Activated T-cell treated with anti-CD3 and anti-CD28 coated beads, Interleukin-2, amount 50 U/mL, for 24 hours (primary cell): ENCODE measurements at places on chromosomes 7 and 10.
A peak's percentile ranks its signal among the peaks of the same experiment; 100 is the strongest.

DNA sequence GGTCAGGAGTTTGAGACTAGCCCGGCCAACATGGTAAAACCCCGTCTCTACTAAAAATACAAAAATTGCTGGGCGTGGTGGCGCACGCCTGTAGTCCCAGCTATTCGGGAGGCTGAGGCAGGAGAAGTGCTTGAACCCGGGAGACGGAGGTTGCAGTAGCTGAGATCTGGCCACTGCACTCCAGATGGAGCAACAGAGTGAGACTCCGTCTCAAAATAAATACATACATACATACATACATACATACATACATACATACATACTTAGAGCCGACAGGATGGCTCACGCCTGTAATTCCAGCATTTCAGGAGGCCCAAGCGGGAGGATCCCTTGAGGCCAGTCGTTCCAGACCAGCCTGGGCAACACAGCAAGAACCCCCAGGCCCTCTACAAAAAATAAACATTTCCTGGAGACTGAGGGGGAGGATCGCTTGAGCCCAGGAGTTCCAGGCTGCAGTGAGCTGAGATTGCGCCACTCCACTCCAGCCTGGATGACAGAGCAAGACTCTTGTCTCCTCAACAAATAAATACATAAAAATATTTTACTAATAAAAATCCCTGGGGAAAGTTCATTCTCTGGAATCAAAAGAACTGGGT is 90.9 kb upstream of the TNRC18 start:
- no peak for DNase-seq

DNA sequence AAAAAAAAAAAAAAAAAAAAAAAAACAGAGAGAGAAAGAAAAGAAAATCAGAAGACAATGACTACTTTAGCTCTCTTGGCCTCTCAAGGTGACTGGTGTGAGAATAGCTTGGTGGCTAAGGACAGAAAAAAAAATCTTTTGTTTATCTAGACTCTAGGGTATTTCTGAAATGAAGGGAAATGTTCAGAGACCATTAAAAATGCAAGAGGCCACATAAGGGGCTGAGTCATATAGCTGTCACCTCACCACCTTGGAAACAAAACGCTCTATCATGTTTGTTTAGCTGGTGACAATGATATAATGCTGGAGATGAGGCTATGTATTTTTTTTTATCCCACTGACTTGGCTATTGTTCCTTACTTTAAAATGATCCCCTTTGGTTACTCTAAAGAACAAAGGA is 287.0 kb upstream of the CDC14C start:
- no peak for DNase-seq

DNA sequence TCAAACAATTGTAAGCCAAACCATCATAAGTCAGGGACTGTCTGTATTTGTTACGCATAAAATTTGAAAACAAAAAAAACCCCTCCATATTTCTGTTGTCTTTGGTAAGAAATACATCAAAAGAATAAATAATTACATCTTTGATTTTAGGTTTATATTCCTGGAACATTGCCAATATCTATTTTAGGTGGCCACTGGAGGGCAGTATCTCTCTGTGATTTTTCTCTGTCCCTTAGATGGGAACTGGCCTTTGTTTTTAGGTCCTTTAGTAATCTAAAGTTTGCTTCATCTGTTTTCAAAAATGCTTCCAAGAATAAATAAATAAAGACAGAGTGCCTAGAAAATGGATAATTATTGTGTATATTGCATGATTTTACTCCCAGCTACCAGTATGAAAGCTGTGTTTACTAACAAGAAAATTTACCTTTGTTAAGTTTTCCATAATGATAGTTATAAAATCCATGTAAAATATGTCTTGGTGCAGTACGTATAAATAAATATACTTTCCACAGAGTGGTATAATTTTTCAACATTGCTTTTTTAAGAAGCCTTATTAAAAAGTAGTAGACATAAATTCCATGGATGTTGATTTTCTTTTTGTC is 64.2 kb downstream of the PHYHIPL start:
- no peak for DNase-seq

- no peak for DNase-seq
Observed at GRCh38 chr7:40586197-40586596, 451.4 kb downstream of the SUGCT start.

GRCh38 chr10:32077896-32078485 is 21.8 kb upstream of the KIF5B start:
- DNase-seq: no peak

- DNase-seq: no peak
Observed at GRCh38 chr10:6924166-6924565, 344.1 kb upstream of the PRKCQ start.

- DNase-seq: no peak
Observed at GRCh38 chr10:47137311-47137851, 162.6 kb upstream of the GDF10 start.

DNA sequence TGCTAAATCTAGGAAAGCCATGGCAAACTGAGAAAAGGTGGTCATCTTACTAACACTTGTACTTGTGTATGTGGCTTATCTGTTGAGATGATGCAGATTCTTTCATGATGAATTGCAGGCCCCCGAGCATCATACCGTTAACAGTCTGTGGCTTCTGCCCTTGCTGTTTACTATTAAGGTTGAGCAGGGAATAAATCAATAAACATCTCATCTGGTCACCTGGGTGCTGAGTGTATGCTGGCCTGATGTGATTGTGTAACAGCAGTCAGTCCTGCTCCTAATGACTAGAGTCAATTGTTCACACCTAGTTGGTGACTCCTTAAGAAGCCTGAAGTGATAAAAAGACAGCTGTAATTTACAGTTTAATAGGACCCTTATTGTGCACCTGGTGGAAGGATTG is 8.3 kb upstream of the GNAT3 start:
- DNase-seq: no peak

- no peak for DNase-seq
Observed at GRCh38 chr7:93476491-93477344, 97.8 kb downstream of the CALCR start.

GRCh38 chr7:36742911-36743775 is 18.8 kb upstream of the AOAH start:
- no peak for DNase-seq

DNA sequence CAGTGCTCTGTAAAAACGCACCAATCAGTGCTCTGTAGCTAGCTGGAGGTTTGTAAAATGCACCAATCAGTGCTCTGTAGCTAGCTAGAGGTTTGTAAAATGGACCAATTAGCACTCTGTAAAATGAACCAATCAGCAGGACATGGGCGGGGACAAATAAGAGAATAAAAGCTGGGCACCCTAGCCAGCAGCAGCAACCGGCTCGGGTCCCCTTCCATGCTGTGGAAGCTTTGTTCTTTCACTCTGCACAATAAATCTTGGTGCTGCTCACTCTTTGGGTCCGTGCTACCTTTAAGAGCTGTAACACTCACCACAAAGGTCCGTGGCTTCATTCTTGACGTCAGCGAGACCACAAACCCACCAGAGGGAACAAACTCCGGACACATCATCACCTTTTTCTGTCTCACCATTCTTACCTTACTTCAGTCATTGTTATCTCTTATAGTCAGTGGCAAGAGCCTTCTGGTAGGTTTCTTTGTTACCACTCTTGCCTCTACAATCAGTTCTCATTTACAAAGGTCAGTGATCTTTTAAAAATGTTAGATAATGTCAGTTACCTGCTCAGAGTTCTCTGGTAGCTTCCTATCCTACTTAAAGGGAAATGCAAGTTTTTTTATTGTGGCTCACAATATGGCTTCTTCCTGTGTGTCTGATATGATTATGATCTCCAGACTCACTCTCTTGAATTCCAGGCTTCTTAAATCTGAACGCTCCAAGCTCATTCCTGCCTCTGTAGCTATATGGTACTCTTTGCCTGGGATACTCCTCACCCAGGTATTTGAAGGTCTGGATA is 4.5 kb downstream of the STAM start:
- DNase-seq: peak; percentile 56

DNA sequence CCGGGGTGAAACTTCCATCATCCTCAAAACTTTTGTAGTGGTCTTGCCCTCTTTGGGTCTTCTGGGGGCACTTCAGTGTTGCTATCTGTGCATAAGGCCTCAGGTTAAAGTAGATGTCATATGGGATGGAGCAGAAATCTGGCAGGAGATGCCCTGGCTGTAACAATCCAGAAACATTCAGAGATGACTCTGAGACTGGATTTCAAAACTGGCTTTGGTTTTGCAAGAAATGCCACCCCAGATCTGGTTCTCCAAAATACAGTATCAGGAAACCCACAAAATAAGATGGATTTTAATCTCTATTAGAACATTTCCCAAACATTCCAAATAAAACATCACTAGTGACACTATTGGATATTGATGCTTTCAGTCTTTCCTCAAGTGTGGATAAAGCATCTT is 191.5 kb downstream of the REEP3 start:
- no peak for DNase-seq

- no peak for DNase-seq
Observed at GRCh38 chr10:95122736-95123135, 53.4 kb upstream of the CYP2C8 start.

DNA sequence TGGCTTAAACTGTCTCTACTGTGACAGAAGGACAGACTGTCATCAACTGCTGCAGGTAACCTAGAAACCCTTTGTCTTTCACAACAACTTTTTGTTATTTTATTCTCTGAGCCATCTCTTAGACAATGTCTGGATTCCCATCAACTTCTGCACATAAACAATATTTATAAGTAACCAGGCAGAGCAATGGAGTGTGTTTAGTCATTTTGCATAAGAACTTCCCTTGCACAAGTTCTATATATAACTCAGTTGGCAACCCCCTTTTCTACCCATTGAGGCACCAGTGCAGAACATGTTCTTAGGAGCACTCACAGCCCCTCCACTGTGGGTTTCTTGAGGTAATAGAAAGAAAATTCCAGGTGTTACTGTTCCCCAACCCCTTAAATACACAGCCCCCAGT is 65.0 kb upstream of the IL6 start:
- DNase-seq: no peak

- no peak for DNase-seq
Observed at GRCh38 chr10:110410329-110411046, 87.2 kb upstream of the DUSP5 start.

GRCh38 chr10:79164075-79164474 is 95.3 kb downstream of the ZMIZ1 start:
- no peak for DNase-seq

DNA sequence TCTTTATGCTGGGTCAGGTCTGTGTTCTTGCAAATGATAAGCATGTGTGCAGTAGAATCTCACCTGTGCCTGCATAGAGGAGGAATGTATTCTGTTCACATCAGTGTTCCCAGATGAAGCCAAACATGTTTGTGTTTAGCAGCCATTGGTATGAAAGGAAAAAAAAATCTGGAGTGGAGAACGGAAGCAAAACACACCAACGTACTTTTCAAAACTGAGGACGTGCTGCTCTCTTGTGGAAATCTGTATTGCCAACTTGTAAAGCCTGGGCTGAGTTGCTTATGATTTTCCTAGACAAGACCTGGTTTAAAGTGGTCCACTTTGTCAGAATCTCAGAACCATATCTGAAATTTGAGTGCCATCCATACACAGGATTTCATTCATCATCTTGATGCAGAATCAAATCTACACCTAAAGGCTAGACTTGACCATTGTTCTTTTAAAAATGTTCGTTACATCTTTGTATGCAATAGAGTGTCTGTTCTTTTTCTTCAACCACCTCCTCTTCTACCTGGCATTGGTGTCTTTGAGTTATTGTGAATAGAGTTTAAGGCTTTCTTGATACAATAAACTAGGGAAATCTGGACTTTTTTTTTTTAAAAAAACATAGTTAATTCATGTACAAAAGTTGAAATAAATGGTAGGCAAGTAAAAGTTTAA is 367.7 kb downstream of the PHF14 start:
- no peak for DNase-seq

DNA sequence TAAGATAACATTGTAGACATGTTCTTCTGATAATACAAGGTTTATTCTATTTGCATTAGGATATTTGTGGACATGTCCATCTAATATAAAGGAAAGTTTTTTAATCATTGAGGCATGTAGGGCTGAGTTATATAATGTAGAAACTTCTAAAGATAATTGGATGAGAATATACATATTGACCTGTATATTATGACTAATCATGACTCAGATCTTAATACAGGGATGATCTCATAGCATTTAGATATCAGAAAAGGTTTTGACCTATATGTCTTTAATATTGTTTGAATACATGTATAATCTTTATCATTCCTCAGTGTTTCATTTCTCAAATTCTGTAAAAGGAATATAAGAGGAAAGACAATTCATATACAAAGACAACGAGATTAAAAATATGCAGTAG is 39.2 kb downstream of the CD36 start:
- no peak for DNase-seq

DNA sequence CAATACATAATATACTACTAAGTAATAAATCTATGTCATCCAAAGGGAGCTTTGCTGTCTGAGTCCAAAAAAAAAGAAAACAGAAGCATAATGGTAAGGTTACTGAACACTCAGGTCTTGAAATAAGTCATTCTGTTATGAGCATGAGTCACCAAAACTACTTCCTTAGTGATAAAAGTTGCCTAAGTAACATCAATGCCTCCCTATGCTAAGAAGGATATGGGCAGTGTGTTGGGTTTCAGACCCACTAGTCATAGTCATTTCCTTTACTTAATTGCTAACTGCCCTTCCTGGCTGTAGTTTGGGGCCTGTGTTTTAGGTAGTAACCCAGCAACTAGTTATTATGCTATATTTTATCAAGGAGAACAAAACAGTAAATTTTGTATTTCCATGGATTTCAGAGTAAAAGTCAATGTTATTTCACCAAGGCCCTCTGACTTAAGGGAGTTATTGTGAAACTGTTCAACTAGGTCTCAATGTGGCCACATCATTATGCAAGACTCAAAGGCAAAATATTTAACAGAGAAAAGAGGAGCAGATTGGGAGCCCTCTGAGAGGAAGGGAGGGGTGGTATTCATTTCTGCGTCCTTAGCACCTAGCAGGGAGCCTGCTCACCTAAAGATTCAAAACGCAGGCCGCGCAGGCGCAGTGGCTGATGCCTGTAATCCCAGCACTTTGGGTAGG is 11.7 kb upstream of the VIM start:
- no peak for DNase-seq

DNA sequence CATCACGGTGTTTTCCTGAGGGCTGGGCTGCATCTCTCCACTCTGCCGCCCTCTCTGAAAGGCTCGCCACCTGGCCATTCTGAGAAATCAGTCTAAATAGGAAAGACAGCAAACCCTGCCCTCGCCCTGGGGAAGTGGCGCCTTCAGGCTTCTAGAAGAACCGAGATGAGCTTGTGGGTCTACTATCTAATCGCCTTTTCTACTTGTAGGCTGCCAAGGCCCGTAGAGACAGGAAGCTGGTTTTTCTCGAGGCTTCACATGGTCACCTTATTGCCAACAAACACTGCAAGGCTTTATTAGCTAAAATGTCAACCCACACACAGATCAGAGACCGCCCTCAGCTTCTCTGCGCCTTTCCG is 21.4 kb downstream of the LAT2 start:
- DNase-seq: no peak

DNA sequence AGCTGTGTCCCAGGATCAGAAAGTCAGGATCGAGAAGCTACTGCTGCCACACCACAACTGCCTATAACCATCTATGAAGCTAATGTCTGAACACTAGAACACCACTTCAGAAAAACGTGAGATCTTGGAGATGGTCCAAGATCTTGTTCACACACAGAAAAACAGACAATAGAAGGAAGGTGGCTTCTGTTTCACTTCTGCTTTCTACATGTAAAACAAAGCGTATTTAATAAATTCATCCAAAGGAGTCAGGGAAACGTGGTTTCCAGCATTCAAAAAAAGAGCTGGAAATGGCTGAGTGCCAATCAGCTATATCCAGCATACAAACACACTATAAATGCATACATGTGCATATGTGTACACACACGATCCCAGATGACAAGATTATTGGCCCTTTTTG is 70.2 kb upstream of the CCDC71L start:
- DNase-seq: no peak
